ENCODE measurements at places on chromosomes 2 and 18.

- no peak for DNase-seq
These were observed 111.8 kb upstream of the ZNF521 start for GRCh38 chr18:25463726-25464125.

DNA sequence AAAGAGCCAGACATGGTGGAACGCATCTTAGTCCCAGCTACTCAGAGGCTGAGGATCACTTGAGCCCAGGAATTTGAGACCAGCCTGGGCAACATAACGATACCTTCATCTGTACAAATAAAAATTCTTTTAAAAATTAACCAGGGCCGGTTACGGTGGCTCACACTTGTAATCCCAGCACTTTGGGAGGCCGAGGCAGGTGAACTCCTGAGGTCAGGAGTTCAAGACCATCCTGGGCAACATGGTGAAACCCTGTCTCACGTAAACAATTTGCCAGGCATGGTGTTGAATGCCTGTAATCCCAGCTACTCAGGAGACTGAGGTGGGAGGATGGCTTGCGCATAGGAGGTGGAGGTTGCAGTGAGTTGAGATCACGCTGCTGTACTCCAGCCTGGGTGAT, 25.8 kb upstream of the KCNG3 start:
- no peak for DNase-seq

GRCh38 chr2:7752291-7752690, 835.1 kb downstream of the RNF144A start:
- DNase-seq = no peak

- DNase-seq = no peak
These were observed 113.2 kb upstream of the ALPP start for GRCh38 chr2:232265329-232265728.

GRCh38 chr18:58456625-58457024, 172.3 kb downstream of the ALPK2 start:
- DNase-seq = no peak

DNA sequence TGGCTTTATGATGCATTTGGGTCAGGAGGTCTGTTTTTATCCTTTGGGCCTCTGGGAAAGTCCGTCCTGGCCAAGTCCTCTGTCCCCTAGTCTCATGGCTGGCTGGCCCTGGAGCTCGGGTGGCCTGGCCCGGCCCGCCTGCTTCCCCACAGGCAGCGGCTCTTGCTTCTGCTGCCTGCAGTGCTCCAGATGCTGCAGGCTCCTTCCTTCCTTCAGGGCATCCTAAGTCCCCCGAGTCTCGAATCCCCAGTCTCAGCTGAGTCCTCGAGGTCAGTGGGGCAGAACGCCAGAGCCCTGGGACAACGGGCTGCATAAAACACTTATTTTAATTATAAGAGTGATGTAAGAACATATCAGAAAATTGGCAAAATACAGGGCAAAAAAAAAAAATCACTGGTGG, 71.2 kb downstream of the HPCAL1 start:
- no peak for DNase-seq
